ENCODE measurements at places on chromosomes 1 and 21. TPM values are rescaled to one million over a fixed set of nuclear protein-coding genes. Genes with fewer than 3 reads are reported as not detected.

Gene HIVEP3
- under 0.01 TPM for total RNA-seq

Gene ITGB2
- total RNA-seq = 0.26 TPM

Gene SLC44A5
- under 0.01 TPM for total RNA-seq

Gene RGS16
- total RNA-seq = 3.7 TPM

Gene FAM72B
- total RNA-seq = not detected

Gene ATP6V1G3
- total RNA-seq = not detected

Gene PTGER3
- total RNA-seq = under 0.01 TPM

Gene NT5C1A
- total RNA-seq = not detected

Gene TMPRSS15
- not detected for total RNA-seq

Gene SPAG17
- total RNA-seq = under 0.01 TPM

Gene MAP1LC3C
- not detected for total RNA-seq

Gene ALDH4A1
- total RNA-seq = 15.8 TPM

Gene RORC
- 0.26 TPM for total RNA-seq

Gene NCF2
- 96.4 TPM for total RNA-seq

Gene DENND2C
- total RNA-seq = 31.5 TPM

Gene RGSL1
- total RNA-seq = not detected

Gene BARHL2
- total RNA-seq = not detected

Gene RHBG
- total RNA-seq = under 0.01 TPM

Gene ARHGAP30
- total RNA-seq = 3.1 TPM

Gene SH2D2A
- total RNA-seq = 1.2 TPM

Gene NTRK1
- total RNA-seq = not detected

Gene CD160
- not detected for total RNA-seq

Gene CSMD2
- not detected for total RNA-seq

Gene CGN
- 4.2 TPM for total RNA-seq

Gene RBP7
- total RNA-seq = 0.26 TPM

Gene AIRE
- not detected for total RNA-seq

Gene KRTAP26-1
- total RNA-seq = not detected

Gene CYP4A11
- total RNA-seq = not detected

Gene NR1I3
- not detected for total RNA-seq

Gene FGR
- 1.1 TPM for total RNA-seq

Gene RNU1-4
- 2,323 TPM for total RNA-seq

Gene KCNK2
- 1.3 TPM for total RNA-seq

Gene RGS8
- not detected for total RNA-seq

Gene TFF2
- total RNA-seq = not detected

Gene CSF3R
- total RNA-seq = not detected

Gene OR2T33
- total RNA-seq = not detected

Gene PLEKHA6
- total RNA-seq = 2.1 TPM

Gene NBPF6
- not detected for total RNA-seq

Gene HUNK
- under 0.01 TPM for total RNA-seq

Gene NPHS2
- not detected for total RNA-seq

Gene C8A
- not detected for total RNA-seq

Gene HJV
- not detected for total RNA-seq

Gene PRELP
- not detected for total RNA-seq

Gene PLEKHN1
- total RNA-seq = 1.6 TPM

Gene PTGFR
- total RNA-seq = 0.26 TPM

Gene NCSTN
- total RNA-seq = 27.9 TPM

Gene ITLN2
- total RNA-seq = not detected

Gene SPATA1
- total RNA-seq = 0.26 TPM

Gene BEST4
- 0.13 TPM for total RNA-seq

Gene VSIG8
- not detected for total RNA-seq

Gene PRAMEF27
- not detected for total RNA-seq

Gene TRAF3IP3
- total RNA-seq = not detected

Data from bronchial epithelial cell (primary cell).